A549 treated with GW870086 at 1 μM for 4 hours (cell line): ENCODE measurements at places on chromosomes 5 and 9. TPM values are rescaled to one million over a fixed set of nuclear protein-coding genes. Genes with fewer than 3 reads are reported as not detected.

ABCA1 gene
- total RNA-seq, result 2.6 to 4.4 TPM (median 4.0 TPM) in 5 replicates

PAM gene
- total RNA-seq, result 21.8 to 26.1 TPM (median 23.7 TPM) in 5 replicates

CRHBP gene
- total RNA-seq, result 0.13 to 0.24 TPM in 2 of 5 replicates, not detected in the others

STING1 gene
- 1.1 to 1.6 TPM (median 1.2 TPM) in 5 replicates for total RNA-seq

RBM22 gene
- 44.4 to 48.9 TPM (median 47.4 TPM) in 5 replicates for total RNA-seq

EIF4EBP3 gene
- 1.1 to 3.0 TPM (median 2.1 TPM) in 5 replicates for total RNA-seq

LPAR1 gene
- total RNA-seq, result 14.2 to 17.9 TPM (median 15.0 TPM) in 5 replicates

LRRC19 gene
- not detected in 5 replicates for total RNA-seq

MYMK gene
- total RNA-seq, result not detected in 5 replicates

FAM174A gene
- total RNA-seq, result 13.9 to 15.9 TPM (median 14.5 TPM) in 5 replicates

TMEM215 gene
- 0.03 TPM in 2 of 5 replicates, not detected in the others for total RNA-seq

AGTPBP1 gene
- 7.3 to 10.0 TPM (median 9.7 TPM) in 5 replicates for total RNA-seq

DRD1 gene
- total RNA-seq, result 0.13 to 0.23 TPM (median 0.17 TPM) in 5 replicates

PCDHB12 gene
- total RNA-seq, result not detected in 5 replicates

CDKN2B gene
- total RNA-seq, result not detected in 5 replicates

GHR gene
- 0.03 to 0.07 TPM (median 0.06 TPM) in 4 of 5 replicates, not detected in the other for total RNA-seq

SV2C gene
- 0.03 TPM in 1 of 5 replicates, not detected in the others for total RNA-seq

NEURL1B gene
- total RNA-seq, result 2.3 to 4.7 TPM (median 4.1 TPM) in 5 replicates

CDH10 gene
- 0.09 to 0.20 TPM (median 0.13 TPM) in 5 replicates for total RNA-seq

RFX3 gene
- total RNA-seq, result 0.89 to 2.1 TPM (median 1.6 TPM) in 5 replicates

SLC25A48 gene
- 0.07 to 0.12 TPM in 2 of 5 replicates, not detected in the others for total RNA-seq

C5orf58 gene
- not detected in 5 replicates for total RNA-seq

CDKN2B-AS1 gene
- total RNA-seq, result not detected in 5 replicates

PCDHB11 gene
- 0.08 to 0.12 TPM (median 0.10 TPM) in 4 of 5 replicates, not detected in the other for total RNA-seq

DNM1 gene
- total RNA-seq, result 80.7 to 101 TPM (median 88.4 TPM) in 5 replicates

TXNDC8 gene
- total RNA-seq, result not detected in 5 replicates

BASP1 gene
- 224 to 273 TPM (median 254 TPM) in 5 replicates for total RNA-seq

CACNA1B gene
- total RNA-seq, result 0.01 to 0.12 TPM (median 0.05 TPM) in 5 replicates

RETREG1 gene
- 2.6 to 3.8 TPM (median 3.5 TPM) in 5 replicates for total RNA-seq

BTNL9 gene
- 0.19 to 1.0 TPM (median 0.72 TPM) in 5 replicates for total RNA-seq

TEK gene
- total RNA-seq, result 0.07 to 0.16 TPM (median 0.11 TPM) in 5 replicates

JAKMIP2 gene
- total RNA-seq, result not detected in 5 replicates

QRFP gene
- not detected in 5 replicates for total RNA-seq

HRH2 gene
- total RNA-seq, result 0.44 to 0.77 TPM (median 0.53 TPM) in 5 replicates

IDNK gene
- total RNA-seq, result 5.2 to 9.1 TPM (median 5.8 TPM) in 5 replicates

BRD3 gene
- 11.8 to 20.3 TPM (median 18.1 TPM) in 5 replicates for total RNA-seq

FBLL1 gene
- total RNA-seq, result 0.10 to 0.19 TPM (median 0.11 TPM) in 3 of 5 replicates, not detected in the others

IFNB1 gene
- not detected in 5 replicates for total RNA-seq

OR2Y1 gene
- not detected in 5 replicates for total RNA-seq

C6 gene
- not detected in 5 replicates for total RNA-seq
